ENCODE measurements at places on chromosomes 3 and 15.

GRCh38 chr3:71998995-71999673 is 214.2 kb upstream of the PROK2 start:
- no peak for DNase-seq

DNA sequence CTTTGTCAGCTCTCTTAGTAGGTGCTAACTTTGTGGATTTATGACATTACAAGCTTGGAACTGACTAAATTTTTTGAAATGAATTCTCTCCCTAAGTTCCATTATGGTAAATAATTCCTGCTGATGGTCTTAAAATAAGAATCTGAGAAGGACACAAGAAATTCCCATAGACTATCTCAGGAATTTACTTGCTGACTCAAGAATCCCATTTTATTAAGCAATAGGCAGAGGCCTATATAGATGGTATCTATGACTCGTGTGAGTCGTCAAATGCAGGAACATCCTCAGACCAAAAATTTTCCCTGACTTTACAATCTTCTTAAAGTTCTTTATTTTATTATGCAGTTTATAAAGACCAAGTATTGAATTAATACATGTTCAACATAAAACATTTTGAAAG is 30.7 kb upstream of the CBLB start:
- no peak for DNase-seq

- no peak for DNase-seq
These were observed 27.6 kb downstream of the SUCNR1 start for GRCh38 chr3:151900884-151901643.

DNA sequence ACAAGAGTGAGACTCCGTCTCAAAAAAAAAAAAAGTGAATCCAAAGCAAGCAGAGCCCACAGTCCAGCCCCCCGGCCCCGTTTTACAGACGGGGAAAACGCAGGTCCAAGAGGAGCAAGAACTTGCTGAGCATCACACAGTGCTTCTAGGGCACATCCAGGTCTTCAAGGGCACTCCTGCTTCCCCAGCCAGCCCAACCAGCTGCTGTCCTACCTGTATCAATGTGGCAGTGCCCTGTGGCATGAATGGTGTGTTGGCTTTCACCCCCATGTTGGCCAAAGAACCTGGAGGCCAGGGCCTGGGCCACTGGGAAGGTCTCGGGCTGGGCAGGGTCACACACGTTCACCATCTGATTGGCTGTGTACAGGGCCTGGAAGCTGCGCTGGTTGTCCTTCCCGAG is 4.6 kb downstream of the MAN2C1 start:
- no peak for DNase-seq

GRCh38 chr15:85531083-85531482 is 150.7 kb downstream of the AKAP13 start:
- no peak for DNase-seq

DNA sequence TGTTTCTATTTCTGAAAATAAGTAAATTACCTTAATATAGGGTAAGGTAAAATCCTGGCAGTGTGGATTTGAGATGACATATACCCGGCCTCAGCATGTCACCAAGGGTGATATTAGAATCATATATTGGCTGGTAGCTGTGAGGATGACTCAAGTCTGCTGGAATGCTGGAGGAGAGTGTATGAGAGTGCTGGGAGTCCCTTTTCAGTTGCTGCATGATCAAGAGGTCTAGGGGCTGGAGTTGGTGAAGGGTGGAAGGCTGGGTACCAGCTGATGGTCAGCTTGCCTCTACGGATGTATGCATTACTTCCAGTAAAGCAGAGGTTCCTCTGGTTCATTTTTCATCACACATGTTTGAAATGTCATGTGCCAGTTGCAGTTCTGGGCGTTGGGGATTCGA is 40.6 kb downstream of the SLC25A26 start:
- DNase-seq: no peak

GRCh38 chr3:115658337-115659181 is 35.2 kb downstream of the GAP43 start:
- peak; percentile 96 for DNase-seq

DNA sequence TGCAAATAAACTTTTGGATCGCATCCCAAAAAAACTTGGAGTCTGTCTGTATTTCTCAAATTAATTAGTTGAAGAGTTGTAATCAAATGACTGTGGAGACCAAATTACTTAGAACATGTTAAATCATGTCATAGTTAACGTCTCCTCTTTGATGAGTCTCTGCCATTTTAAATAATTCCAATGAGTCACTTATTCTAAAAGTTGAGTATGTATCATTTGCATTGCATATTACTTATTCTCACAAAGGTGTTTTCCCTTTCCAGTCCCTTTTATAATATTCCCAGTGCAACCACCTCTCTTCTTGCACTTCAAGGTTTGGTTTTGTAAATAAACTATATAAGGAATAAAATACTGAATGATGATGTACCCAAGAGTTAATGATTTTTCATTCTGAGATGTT is 36.0 kb upstream of the MBNL1 start:
- DNase-seq: no peak
